ENCODE measurements at places on chromosomes 7 and 10.

GRCh38 chr7:80124526-80125264, 9.9 kb upstream of the GNAI1 start:
- no peak for DNase-seq

GRCh38 chr7:26331113-26331512, 39.5 kb downstream of the SNX10 start:
- DNase-seq: no peak

- DNase-seq: no peak
Observed at GRCh38 chr7:7104971-7105370, 77.4 kb upstream of the C1GALT1 start.

DNA sequence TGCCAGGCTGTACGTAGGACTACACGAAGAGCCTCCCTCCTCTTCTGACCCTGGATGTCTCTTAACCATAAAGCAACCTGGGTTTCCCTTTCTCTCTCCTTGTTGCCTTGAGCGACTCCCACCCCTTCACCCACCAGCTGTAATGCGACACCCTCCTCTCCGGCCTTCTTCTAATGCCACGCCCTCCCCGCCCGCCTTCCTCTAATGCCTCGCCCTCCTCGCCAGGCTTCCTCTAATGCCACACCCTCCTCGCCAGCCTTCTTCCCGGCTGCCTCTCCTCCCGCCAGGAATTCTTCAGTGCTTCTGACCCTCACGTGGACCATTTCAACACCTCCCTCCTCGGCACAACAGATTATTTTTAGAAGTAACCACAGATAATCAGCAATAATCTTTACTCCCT, 348.5 kb upstream of the SHH start:
- DNase-seq: no peak

GRCh38 chr10:100999742-101000126, at the start of gene LZTS2:
Gene LZTS2, plus strand, starts transcription at chr10:100999808. Its CDS starts 2,731 bp downstream, at chr10:101002539.
- no peak for DNase-seq

GRCh38 chr7:136312592-136312991, 335.4 kb upstream of the MTPN start:
- DNase-seq: no peak
